ENCODE measurements at places on chromosomes 1 and 21.

DNA sequence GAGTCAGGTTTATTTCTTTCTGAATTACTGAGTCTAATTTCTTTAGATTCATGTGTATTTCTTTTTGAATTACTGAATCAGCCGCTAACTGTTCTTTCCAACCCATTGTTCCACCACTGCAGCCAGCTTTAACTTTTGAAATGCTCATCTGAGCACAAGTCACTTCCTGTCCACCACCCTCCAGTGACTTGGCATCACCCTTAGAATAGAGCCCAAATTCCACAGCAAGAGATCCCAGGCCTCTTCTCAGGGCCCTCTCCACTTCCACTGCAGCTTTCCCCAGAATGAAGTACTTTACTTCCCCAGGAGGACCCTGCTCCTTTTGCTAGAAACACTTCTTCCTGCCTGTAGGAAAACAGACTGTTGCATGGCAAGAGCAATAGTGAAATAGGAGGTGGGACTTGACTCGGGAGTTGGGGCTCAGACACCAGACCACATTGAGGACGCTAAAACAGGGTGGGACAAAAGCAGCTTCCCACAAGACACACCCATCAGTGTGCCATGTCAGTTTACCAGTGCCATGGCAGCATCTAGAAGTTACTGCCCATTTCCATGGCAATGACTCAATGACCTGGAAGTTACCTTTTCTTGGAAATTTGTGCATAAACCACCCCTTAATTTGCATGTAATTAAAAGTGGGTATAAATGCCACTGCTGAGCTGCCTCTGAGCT lies 56.5 kb upstream of the ADAR start:
- DNase-seq = no peak

DNA sequence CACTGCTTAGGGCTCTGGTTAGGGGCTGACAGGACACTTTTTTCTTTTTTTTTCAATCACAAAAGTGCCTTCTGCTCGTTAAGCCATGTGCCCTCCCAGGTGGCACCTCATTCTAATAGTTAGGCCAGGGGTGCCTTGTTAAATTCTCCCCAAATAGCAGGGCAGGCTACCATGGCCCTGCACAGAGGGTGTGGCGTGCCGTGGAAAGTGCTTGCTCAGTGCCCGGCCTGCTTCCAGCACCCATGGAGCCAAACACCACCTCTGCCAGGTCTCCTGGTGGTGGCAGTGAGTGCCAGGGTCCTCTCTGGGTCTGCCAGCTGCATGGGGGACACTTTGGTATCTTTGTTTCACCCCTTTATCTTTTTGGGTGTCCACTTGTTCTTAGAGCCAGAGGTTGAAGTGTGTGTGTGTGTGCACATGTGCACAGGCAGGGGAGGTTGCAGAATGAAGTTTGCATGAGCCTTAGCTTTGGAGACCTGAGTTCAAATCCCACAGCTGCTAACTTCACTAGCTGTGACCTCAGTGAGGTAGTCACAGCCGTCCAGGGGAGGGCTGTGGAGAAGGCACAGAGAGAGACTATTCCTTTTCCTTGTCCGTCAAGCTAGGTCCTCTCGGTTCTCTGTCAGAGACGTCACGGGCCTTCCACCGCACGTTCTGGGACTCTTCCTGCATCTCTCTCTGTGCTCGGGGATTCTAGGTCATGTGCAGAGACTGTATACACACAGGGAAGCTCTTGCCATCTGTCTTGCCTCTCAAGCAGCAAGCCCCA lies 39.9 kb upstream of the CSF3R start:
- DNase-seq = no peak

- no peak for DNase-seq
Measured at GRCh38 chr1:222582099-222582774, 7.5 kb downstream of the TAF1A start.

- no peak for DNase-seq
Measured at GRCh38 chr1:224131253-224131652, 17.3 kb downstream of the FBXO28 start.

DNA sequence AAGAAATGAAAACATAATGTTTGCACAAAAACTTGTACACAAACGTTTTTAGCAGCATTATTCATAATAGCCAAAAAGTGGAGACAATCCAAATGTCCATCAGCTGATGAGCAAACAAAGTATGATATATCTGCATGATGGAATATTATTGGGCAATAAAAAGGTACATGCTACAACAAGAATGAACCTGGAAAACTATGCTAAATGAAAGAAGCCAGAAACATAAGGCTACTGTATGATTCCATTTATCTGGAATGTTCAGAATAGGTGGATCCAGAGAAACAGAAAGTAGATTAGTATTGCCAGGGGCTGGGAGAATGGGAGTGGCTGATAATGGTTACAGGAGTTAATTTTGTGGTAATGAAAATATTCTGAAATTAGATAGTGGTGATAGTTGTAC lies 19.0 kb downstream of the FBXO28 start:
- no peak for DNase-seq

GRCh38 chr1:33738536-33738935 lies 125.3 kb upstream of the HMGB4 start:
- no peak for DNase-seq

- DNase-seq = no peak
Measured at GRCh38 chr1:226951286-226952117, 11.4 kb downstream of the COQ8A start.

- no peak for DNase-seq
Measured at GRCh38 chr1:19780267-19780877, 19.3 kb downstream of the TMCO4 start.

GRCh38 chr1:31216016-31216415 lies 23.7 kb downstream of the NKAIN1 start:
- no peak for DNase-seq

GRCh38 chr1:53420341-53420740 lies 38.9 kb upstream of the DMRTB1 start:
- DNase-seq = no peak

DNA sequence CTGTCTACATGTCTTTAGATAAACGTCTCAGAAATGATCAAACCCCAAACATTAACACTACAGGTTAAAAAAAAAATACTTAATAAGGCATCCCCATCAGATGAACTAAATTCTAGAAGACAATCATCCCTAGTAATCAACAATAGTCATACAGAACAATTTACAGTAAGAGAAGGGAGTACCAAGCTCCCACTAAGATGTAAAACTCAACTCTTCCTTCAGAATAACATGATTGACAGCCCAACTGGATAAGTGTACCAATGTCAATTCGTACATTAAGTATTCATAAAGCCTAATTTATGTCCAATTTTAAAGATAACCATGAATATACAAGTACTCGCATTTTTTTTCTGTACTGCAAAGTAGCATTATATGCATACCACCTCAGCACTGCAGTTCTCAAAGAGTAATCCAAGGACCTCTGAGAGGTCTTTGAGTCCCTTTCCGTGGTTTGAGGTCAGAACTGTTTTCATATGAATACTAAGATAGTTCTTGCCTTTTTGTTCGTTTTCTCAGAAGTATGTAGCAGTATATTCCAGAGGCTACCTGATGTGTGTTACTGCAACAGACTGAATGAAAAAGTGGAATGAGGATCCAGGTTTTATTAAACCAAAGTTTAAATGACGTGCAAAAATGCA lies 6.6 kb downstream of the SCAF4 start:
- no peak for DNase-seq

DNA sequence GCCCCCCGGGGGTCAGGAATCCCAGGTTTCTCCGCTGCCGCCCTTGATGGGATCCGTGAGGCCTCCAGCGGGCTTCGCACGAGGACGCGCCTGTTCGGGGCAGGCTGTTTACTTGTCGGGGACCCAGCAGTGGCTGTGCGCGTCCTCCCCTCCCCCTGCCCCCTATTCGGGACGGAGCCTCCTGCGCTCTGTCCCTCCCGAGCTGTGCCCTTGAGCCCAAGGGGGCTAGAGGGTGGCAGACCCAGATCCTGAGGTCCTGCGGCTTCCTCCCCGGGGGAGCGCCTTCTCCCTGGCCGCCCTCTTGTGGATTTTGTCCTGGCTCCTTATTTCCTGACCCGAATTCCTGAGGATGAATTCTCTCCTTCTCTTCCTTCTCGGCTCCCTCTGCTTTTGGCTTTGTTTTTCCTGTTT lies 38.4 kb downstream of the PIK3CD start:
- no peak for DNase-seq

GRCh38 chr1:68904477-68904876 lies 407.6 kb upstream of the DEPDC1 start:
- no peak for DNase-seq

DNA sequence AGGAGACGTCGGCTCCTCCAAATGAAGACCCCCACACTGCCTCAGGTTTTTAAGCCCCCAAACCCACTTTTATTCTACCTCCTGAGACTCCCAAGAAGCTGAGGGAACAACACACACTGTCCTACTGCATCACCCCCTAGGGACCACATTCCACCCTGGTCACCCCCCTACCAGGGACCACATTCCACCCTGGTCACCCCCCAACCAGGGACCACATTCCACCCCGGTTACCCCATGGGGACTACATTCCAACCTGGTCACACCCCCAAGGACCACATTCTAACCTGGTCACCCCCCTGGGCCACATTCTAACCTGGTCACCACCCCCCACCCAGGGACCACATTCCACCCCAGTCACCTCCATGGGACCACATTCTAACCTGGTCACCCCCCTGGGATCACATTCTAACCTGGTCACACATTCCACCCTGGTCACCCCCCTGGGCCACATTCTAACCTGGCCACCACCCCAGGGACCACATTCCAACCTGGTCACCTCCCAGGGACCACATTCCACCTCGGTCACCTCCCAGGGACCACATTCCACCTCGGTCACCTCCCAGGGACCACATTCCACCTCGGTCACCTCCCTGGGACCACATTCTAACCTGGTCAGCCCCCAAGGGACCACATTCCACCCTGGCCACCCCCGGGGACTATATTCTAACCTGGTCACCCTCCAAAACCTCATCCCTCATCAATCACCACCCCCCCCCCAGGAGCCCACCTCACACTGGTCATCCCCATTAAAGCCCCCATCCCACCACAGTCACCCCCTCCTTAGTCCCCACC lies 587.6 kb downstream of the NPHP4 start:
- DNase-seq = no peak

DNA sequence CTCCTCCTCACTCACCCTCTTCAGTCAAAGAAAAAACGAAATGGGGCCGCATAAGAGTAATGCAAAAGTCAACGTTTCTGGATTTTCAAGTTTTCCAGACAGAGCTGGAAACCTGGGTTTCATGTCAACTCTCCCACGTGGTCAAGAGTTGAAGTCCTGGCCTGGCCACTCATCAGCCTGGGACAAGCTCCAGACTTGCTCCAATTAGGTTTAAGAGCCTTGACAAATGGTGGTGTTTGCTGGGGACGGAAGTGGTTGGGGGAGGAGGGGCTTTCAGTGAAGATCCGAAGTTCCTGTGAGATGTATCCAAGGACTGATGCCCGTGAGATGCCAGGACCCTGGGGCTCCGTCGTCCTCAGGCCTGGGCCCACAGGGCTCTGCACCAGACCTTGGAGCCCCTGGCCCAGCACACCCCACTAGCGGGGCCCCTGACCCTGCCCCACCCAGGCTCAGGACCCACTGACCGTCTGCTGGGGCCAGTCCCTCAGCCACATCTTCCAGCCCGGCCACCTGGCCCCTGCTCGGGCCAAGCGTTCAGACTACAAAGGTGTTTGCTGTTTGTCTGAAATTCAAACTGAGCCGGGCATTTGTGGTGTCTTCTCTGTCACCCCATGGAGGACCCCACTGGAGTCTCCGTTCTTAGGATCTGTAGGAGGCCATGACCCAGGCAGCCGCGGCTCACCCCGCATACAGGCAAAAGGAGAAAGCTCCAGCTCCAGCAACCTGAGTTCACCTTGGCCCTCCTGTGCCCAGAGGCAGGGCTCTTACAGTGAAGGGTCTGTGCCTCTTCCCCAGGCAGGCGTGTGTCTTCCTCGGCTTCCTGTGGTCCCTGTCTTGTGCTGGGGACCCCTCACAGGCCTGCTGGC lies 53.3 kb downstream of the SIK1 start:
- no peak for DNase-seq

- DNase-seq = no peak
Measured at GRCh38 chr1:95115708-95116137, 1.4 kb upstream of the TLCD4 start.

DNA sequence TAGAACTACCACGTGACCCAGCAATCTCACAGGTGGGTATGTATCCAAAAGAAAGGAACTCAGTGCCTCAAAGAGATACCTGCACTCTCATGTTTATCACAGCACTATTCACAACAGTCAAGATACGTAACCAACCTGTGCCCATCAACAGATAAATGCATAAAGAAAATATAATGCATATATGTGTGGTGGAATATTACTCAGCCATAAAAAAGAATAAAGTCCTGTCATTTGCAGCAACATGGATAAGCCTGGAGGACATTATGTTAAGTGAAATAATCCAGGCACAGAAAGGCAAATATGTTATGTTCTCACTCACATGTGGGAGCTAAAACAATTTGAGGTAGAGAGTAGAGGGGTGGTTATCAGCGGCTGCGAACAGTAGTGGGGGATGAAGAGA lies 413.8 kb downstream of the SMYD3 start:
- DNase-seq = no peak

DNA sequence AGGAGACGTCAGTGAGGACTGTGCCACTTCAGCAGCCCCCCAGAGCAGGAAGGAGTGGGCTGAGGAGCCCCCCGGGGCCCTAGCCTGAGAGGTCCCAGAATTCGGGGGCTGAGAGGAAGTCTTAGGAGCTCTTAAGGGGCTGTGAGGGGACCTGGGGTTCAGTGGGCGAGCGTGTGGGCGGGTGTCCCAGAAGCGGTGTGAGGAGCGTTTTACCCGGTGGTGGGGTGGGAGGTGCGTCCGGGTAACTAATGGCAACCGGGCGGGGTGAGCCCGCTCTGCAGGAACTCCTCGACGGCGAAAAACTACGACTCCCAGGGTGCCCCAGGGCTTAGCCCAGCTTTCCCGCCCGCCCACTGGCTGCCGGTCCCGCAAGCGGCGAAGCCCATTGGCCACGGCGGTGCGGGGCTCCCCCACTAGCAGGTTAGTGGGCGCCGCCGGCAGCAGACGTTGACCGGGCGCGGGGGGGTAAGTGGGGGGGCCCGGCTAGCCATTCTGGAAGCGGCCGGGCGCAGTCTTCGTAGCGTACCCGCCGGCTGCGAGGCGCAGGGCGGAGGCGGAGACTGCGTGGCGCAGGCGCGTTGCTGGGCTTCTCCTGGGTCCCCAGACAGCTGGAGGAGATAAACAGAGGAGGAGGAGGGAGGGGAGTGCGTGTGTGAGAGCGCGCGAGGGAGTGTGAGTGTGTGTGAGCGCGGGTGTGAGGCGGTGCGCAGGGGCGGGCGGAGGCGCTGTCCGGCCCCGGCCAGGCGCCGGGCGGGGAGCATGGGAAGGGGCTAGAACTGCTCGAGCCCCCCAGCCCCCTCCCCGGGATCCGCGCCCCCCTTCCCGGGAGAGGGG lies at the start of gene WDTC1:
Gene WDTC1 (plus strand): TSS at position 584 of the 834 bp plus-strand sequence. CDS start 26,423 bp downstream, outside the sequence.
- peak; percentile 81 for DNase-seq

- no peak for DNase-seq
Measured at GRCh38 chr1:226428791-226429461, 21.0 kb upstream of the PARP1 start.

- DNase-seq = no peak
Measured at GRCh38 chr1:28853093-28853742, 41.2 kb downstream of the OPRD1 start.
